ENCODE measurements at places on chromosomes 1 and 21.
A peak's percentile ranks its signal among the peaks of the same experiment; 100 is the strongest.

GRCh38 chr1:213284626-213285025, 233.6 kb downstream of the RPS6KC1 start:
- no peak for DNase-seq

GRCh38 chr1:72170246-72170645, 112.1 kb downstream of the NEGR1 start:
- no peak for DNase-seq

GRCh38 chr1:45686015-45686287, 382 bp downstream of the GPBP1L1 start:
- DNase-seq = peak; percentile 19

GRCh38 chr1:106439475-106439874, 617.0 kb upstream of the PRMT6 start:
- DNase-seq = no peak

DNA sequence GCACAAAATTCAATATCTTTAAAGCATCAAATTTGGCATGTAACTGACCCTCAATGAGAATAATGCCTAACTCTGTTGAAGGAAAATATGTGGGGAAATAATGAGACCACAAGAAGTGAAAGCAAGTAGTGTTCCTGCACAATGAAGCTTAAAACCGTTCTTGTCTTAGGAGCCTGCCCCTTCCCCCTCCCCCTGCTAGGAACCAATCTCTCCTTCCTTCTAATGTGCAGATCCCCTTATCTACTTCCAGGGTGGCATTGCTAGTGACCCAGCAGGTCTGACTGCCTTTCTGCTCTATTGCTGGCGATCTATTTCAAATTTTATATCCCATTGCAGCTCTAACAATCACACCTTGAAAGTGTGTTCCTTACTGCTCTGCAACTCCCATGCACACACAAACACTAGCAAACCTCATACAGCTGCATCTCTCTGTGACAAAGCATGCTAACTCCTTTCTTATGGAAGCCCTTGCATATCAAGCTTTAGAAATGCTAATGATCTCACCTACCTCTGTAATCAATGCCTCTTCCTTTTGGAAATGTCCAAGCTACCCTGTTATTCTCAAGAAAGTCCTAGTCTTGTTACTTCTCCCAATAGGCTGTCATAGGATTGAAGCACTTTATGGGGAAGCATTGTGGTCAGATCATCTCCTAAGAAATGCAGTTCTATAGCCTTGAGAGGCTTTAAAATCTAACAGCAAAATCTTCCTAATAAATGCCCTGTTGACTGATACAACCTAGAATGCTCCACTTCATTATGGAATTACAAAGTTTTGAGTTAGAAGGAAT, 26.5 kb downstream of the BCL9 start:
- DNase-seq = no peak

GRCh38 chr1:234140388-234140787, 232.9 kb upstream of the COA6 start:
- no peak for DNase-seq

DNA sequence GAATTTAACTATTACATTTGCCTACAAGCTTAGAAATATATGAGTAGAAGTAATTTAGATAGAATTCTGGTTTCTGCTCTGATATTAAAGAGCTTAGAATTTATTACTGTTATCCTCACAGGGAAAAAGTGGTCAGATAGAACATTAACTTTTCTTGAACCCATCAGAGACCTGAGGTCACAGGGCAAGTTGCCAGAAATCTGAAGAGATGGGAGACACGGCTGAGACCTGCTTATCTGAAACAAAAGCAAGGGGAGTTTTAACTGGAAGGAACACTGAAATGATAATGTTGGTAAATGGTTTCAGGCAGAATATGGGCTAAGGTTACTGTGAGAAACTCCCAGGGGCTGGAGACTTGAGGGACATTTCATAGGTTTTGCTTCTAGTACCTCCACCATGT, 28.0 kb upstream of the USP25 start:
- DNase-seq = no peak

- DNase-seq = no peak
Observed at GRCh38 chr21:26593800-26594199, 20.7 kb upstream of the CYYR1 start.

- no peak for DNase-seq
Observed at GRCh38 chr21:45457161-45457831, 52.3 kb downstream of the COL18A1 start.

GRCh38 chr1:116502671-116503314, 68.0 kb downstream of the CD58 start:
- DNase-seq = no peak

GRCh38 chr1:57788313-57788712, 364.5 kb upstream of the DAB1 start:
- DNase-seq = no peak

- no peak for DNase-seq
Observed at GRCh38 chr1:229316166-229316565, 26.7 kb downstream of the CCSAP start.

DNA sequence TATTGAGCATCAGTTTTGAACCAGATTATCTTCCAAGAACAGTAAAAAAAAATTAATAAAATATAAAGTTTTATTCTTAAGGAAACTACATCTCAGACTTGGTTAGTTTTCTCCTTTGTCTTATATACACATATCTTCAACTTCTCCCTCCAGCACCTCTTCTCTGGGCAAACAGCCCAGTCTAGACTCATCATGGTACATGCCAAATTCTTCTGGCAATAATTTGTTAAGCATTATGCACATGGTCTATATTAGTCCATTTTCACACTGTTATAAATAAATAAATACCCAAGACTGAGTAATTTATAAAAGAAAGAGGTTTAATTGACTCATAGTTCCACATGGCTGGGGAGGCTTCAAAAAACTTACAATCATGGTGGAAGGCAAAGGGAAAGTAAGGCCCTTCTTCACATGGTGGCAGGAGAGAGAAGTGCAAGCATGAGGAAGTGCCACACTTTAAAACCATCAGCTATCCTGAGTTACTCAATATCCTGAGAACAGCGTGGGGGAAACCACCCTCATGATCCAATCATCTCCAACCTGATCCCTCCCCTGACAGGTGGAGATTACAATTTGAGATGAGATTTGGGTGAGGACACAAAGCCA, 108.7 kb upstream of the RNPC3 start:
- no peak for DNase-seq

- no peak for DNase-seq
Observed at GRCh38 chr1:38038861-38039260, 7.7 kb downstream of the POU3F1 start.

DNA sequence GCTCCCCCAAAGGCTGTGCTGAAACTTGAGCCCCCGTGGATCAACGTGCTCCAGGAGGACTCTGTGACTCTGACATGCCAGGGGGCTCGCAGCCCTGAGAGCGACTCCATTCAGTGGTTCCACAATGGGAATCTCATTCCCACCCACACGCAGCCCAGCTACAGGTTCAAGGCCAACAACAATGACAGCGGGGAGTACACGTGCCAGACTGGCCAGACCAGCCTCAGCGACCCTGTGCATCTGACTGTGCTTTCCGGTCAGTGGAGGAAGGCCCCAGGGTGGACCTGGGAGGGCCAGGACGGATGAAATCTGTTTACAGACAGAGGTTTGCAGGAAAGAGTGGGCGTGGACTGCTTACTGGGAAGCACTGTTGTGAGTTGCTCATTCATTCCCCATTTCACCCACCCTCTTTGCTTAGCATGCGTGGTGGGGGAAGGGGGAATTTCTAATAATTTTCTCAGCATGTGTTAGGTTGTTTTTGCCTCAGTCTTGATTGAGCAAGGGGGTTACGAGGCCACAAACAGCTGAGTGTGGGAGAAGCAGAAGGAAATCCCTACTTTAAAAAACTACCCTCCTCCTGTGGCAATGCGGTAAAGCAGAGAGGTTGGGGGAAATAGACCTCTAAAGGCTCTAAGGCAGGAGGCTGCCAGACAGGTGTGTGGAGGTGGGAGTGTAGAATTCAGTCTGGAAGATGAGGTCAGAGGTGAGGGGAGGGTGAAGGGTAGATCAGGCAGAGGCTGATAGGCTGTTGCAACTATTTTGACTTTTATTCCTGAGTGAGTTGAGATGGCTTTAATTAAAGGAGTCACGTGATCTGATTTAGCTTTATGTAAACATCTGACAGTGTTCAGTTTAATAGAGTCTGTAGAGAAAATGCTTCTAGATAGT, 1.3 kb downstream of the FCGR2A start:
- peak; percentile 82 for DNase-seq

- DNase-seq = no peak
Observed at GRCh38 chr1:53725238-53725689, 13.7 kb downstream of the GLIS1 start.

DNA sequence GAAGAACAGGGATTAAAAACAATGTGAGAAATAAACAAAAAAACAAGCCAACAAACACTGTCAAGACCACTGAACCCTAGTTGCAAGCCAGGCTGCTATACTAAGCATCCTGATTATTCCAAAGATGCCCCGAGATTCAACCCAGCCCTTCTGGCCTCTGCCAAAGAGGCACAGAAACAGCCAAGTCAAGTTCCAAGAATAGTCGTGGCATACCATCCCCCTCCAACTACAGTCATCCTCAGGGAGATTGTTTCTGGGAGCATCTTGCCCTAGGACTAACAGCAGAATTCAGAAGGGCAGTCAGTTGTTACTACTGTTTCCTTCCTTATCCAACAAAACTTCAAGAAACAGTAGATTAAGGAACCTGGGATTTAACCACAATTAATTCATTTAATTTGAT, 52.3 kb downstream of the ABL2 start:
- DNase-seq = no peak

- DNase-seq = no peak
Observed at GRCh38 chr1:21534674-21535378, 25.6 kb downstream of the ALPL start.

- no peak for DNase-seq
Observed at GRCh38 chr1:155974208-155975115, 3.9 kb downstream of the ARHGEF2 start.

DNA sequence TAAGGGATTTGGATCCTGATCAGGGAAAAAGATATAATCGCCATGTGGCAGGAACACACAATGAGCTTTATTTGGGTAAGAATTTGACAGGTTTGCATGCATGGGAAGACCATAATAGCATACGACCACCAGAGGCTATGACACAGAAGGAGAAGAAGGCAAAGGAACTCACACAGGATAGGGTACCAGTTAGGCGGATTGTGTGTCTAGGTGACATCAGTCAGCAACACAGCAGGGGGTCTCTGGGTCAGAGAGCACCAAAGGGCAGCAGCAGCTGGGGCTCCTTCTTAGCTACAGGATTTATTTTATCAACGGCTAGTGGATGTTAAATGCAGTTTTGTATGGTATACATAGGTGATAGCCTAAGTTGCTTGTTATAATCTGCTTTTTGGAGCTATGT, 551.3 kb downstream of the KCNT2 start:
- DNase-seq = no peak

- peak; percentile 7 for DNase-seq
Observed at GRCh38 chr1:231861541-231862481, 235.2 kb downstream of the DISC1 start.

DNA sequence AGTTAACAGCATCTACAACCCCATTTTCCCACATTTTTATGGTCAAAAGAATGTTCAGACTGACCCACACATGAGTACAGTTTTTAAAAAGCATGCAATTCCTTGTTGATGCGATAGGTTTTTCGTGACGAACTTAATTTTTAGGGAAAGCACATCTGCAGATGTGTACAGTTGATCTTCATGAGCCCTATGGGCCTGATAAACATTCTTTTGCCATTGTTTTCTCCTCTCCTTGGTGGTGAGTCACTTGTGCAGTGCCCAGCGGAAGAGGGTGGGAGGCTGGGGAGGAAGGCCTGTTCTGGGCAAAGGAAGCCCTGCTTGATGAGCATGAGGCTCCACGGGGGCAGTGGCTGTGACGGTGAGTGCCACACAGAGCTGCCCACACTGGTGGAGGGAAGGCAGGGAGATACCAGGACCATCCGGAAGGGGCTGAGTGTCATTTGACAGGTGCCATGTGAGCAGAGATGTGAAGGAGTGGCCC, 5.3 kb downstream of the ARF1 start:
- DNase-seq = peak; percentile 65

- DNase-seq = no peak
Observed at GRCh38 chr1:209406168-209406567, 177.3 kb upstream of the CAMK1G start.

- DNase-seq = no peak
Observed at GRCh38 chr21:25929856-25930520, 195.2 kb downstream of the GABPA start.

DNA sequence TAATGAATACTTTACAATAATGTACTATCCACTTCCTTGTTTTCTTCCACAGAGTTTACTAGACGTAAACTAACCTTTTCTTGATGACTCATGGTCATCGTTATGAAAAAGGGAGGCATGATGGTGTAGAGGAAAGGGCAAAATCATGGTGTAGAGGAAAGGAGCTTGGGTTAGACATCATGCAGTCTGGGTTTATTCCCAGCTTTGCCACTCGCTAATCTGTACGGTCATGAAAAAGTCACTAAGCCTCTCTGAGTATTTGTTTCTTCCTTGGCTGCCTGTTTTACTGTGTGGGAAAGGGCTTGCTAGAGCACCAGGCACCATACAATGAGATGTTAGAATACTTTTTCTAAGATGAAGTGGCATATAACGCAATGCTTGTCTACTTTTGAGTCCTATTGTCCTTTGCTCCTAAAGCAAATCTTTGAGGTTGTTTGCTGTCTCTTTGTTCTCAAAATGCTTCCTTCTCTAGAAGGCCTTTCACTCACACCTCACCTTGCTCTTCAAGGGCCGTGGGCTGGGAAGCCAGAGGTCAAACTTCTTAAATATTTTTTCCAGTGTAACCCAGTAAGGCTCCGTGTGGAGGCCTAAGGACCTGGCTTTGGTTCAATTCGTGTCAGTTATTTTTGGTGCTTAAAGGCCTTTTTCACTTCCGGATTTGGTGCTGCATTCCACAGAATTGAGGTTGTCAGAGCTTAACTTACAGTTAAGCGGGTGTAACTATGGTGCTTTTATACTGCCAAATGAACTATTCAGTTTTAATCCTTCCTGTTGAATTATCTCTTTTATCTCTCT, 9.9 kb upstream of the ETV3 start:
- DNase-seq = peak; percentile 69

- DNase-seq = no peak
Observed at GRCh38 chr1:82823876-82824275, 1023.1 kb downstream of the ADGRL2 start.

DNA sequence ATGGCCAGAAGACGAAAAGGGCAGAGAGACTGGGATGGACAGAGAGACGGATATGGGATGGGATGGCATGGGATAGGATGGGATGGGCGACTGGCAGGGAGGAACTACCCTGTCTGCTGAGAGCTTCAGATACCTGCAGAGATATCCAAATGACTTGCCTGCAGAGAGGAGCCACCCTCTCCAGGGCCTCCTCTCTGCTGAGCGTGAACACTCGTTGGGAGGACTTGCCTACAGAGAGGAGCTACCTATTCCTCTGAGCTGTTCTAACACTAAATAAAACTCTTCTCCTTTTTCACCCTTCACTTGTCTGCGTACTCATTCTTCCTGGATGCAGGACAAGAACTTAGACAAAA, 67.1 kb upstream of the LRRN2 start:
- DNase-seq = no peak

DNA sequence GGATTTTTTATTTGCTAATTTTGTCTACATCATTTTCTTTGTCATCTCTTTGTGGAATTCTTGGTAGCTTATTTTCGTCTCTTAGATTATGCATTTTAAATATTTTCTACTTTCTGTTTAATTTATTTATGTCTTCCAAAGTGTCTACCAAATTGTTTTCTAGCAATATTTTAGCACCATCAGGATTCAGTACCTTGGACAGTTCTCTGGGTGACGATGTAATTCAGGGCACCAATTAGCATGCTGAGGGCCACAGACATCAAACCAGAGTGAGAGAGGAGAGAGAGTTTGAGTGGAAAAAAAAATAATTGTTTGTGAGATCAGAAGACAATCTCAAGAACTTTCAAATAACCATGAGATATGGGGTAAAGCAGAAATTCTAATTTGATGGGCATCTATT, 169.8 kb upstream of the CXADR start:
- DNase-seq = no peak

GRCh38 chr1:230620649-230621323, 21.5 kb upstream of the COG2 start:
- DNase-seq = no peak

Measured in CD14-positive monocyte (primary cell).